ENCODE measurements at places on chromosomes 13 and 19. TPM values are rescaled to one million over a fixed set of nuclear protein-coding genes. Genes with fewer than 3 reads are reported as not detected.

DNA sequence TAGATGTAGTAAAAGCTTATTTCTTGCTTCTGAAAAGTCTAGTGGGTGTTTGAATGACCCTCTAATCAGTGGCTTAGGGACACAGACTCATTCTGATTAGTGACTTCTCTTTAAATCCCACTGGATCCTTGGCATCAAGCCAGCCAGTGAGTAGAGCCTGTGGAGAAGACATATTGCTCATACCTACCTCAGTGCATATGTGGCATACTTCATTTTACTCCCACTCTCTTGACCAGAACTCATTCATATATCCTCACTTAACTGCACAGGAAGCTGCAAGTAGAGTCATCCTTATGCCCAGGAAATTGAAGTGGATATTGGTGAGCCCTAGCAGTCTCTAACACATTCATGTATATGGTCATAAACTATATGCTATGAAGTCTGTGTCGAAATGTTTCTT, 148.3 kb downstream of the PDS5B start:
- no peak for DNase-seq

DNA sequence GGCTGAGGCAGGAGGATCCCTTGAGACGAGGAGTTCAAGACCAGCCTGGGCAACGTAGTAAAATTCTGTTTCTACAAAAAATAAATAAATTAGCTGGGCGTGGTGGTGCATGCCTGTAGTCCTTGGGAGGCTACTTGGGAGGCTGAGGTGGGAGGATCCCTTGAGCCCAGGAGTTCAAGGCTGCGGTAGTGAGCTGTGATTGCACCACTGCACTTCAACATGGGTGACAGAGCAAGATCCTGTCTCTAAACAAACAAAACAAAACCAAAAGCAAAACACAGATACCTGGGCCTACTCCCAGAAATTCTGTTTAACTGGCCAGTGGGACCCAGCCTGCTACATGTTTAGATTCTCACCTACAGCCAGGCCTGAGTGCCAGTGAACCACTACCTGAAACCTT, 74.6 kb upstream of the MEDAG start:
- DNase-seq = peak; percentile 72

- DNase-seq = no peak
These were observed 2.9 kb downstream of the ZNF792 start for GRCh38 chr19:34960940-34961679.

ZNF442 gene
- 1.7 TPM for total RNA-seq

DNA sequence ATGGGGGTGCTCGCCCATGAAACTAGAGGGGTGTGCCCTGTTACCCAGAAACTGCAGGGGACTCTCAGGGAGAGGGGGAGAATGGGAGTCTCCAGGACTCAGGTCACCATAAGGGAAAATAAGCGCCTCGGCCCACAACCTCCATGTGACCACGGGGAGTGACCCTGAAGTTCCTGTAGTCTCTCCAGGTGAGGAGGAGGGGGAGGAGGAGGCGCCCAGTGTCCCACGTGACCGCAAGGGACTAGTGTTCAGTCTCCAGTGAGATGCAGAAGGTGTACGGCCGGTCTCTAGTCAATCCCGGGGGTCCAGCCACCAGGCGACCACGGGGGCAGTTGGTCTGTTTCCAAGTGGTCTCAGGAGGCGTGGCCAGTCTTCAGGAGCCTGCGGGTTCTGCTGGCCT, 16.0 kb downstream of the TM6SF2 start:
- no peak for DNase-seq

ZNF525 gene
- total RNA-seq = 6.5 TPM

DNA sequence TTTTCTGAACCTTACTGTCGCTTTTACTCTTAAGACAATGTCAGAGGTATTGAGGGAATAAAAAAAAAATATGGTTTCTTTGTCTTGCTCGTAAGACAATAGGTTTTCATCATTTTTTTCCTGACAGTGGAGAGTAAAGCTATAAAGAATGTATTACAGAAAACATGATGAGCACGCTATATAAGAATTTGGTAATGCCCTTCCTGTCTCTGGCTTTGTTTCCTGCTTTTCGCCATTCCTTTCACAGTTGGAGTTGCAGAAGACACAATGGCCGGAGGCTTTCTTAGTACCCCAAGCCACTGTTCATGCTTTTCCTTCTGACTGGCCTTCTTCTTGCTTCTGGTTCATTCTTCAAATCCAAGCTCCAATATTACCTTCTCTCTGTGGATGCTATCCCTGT, 101.0 kb upstream of the DACH1 start:
- DNase-seq = no peak

DNA sequence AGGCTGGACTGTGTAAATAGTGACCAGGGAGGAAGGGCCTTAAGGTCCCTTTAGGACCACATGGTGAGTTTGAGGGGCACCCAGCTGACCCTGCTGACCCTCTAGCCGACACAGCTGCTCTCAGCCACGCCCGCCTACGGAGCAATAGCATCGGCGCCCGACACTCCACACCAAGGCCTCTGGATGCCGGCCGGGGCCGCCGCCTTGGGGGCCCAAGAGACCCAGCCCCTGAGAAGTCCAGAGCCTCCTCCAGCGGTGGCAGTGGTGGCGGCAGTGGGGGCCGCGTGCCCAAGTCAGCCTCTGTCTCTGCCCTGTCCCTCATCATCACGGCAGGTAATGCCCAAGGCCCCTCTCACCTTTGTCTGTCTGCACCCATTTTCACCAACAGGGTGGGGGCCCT, 8.6 kb upstream of the PIK3R2 start:
- DNase-seq = no peak

DNA sequence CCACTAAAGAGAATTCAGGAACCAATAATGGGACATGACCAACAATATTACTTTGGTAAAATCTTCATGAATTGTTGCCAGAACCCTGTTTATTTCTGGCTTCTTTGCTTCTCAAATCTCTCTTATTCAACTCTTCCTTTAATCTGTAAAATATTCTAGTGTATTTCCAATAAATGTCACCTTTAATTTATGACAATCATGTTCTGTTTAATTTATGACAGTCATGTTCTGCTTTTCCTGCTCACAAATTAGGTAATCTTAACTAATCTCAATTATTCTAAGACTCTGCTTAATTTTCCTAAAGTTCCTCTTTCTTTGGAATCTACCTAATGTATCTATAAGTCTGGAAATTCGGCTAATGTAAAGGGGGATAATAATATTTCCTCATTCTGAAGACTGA, 847.6 kb upstream of the KLHL1 start:
- no peak for DNase-seq

FAM32A gene
- 95.3 TPM for total RNA-seq

GRCh38 chr13:57857945-57858344, 226.4 kb downstream of the PCDH17 start:
- no peak for DNase-seq

- peak; percentile 63 for DNase-seq
These were observed 754 bp upstream of the SIX5 start for GRCh38 chr19:45769821-45770191.

IZUMO2 gene
- not detected for total RNA-seq

DNA sequence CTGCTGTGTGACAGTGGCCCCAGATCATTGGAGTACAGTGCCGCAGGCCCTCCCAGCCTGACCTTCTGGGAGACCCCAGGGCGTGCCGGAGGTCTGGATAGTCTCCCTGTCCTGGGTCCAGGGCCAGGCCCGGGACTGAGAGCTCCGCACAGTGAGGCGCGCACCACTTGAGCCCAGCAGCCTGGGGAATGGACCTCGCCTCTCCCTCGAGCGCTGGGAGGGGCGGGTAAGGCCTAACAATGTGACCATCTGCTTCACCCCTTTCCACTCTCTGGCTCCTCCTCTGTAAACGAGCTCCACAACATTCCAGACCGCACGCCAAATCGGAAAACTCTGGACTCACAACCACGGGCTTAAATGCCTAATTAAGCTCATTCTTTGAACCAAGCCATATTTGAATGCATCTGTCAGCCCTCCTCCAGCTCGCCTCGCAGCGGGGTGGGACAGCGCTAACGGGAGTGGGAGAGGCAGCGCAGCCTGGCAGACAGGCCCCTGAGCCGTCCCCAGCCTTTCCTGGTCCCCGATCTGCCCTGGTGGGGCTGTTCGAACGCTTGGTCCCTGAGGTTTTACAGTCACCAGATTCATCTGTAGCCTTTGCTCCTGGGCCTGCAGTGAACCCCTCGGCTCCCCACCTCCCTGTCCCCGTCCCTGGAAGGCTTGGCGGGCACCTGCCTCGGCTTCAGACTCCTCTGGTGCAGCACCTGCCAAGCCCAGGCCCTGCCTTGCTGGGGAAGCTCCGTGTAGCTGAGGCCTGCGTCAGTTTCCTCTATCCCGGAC, 120.7 kb upstream of the VSTM2B start:
- DNase-seq = no peak

CEACAM4 gene
- total RNA-seq = 0.88 TPM

GRCh38 chr13:74037762-74038161, 96.4 kb downstream of the KLF12 start:
- no peak for DNase-seq

NANOS2 gene
- total RNA-seq = not detected

DNA sequence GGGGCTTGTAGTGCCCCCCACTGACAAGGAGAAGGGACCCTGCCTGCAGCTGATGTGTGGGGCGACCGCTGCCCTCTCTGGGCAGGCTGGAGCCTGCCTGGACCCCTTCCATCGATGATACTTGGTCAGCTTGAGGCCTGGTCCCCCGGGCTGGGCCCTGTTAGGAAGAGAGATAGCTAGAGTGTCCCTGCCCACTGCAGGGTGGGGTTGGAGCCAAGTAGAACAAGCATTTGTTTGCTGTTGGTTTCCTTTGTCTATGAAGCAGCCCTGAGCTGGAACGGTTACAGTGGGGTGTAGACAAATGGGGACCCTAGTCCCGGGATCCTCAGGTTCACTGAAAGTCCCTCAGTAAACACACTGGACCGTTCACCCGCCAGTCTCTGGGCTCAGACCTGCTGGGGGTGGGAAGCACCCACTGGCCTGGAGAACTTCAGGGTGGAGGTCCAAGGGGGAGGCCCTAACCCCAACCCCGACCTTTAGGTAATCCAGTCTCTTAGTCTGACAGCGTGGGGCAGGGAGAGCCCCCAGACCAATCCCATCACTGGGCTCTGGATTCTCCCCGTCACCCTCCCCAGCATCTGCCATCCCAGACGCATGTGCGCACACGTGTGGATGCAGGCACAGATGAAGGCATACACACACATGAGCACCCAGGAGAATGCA, 204.8 kb upstream of the ZNF536 start:
- no peak for DNase-seq

Measured in lower leg skin (tissue), 4 donors.